Natural killer cell treated with Interleukin-12 subunit alpha and Interleukin-12 subunit beta and Interleukin-15 and Interleukin-18, amount 100 ng/mL, for 72 hours (primary cell): ENCODE measurements at places on chromosomes 2 and 18. TPM values are rescaled to one million over a fixed set of nuclear protein-coding genes. Genes with fewer than 3 reads are reported as not detected.

- no peaks in the 10 kb centered on the region for H3K4me1 ChIP-seq
- no peak overlapping the region for H3K27ac ChIP-seq
- H3K27me3 ChIP-seq = peaks cover 3% of the 10 kb centered on the region
- DNase-seq = no peak
- no peaks in the 10 kb centered on the region for H3K36me3 ChIP-seq
These were observed 130.9 kb upstream of the CAVIN2 start for GRCh38 chr2:191977754-191978153.

Gene GCFC2
- total RNA-seq = 13.5 TPM

DNA sequence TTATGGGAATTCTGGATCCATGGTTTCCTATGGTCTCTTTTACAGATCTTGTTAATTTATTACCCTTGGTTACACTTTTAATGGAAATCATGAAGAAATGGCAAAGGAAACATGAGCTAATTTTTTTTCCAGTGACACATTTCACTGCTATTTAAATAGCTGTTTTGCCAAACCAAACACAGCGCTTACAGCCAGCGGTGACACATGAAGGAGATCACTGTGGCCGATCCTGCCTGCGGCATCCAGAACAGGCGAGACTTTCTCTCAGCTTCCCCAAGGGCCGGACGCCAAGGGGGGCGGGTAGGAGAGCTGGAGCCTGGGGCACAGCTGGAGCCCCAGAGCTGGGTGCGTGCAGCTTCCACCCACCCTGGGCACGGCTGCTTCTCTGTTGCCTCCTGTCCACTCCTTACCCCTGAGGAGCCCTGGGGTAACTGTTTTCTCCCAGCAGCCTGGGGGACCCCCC is 81.4 kb upstream of the PKDCC start:
- peaks cover 8% of the 10 kb centered on the region for H3K4me1 ChIP-seq
- no peak for DNase-seq
- peaks cover 17% of the 10 kb centered on the region for H3K27me3 ChIP-seq
- no peaks in the 10 kb centered on the region for H3K36me3 ChIP-seq
- H3K27ac ChIP-seq = no peak overlapping the region

Gene TXNDC2
- total RNA-seq = not detected

GRCh38 chr2:152097801-152098495 is 896 bp downstream of the CACNB4 start:
- peaks cover 41% of the 10 kb centered on the region for H3K27me3 ChIP-seq
- peak overlapping the region; percentile 80 for H3K4me3 ChIP-seq
- DNase-seq = no peak
- no peak overlapping the region for H3K27ac ChIP-seq
- H3K36me3 ChIP-seq = peaks cover 4% of the 10 kb centered on the region

- H3K27ac ChIP-seq = no peak overlapping the region
- H3K4me1 ChIP-seq = peaks cover 23% of the 10 kb centered on the region
- no peaks in the 10 kb centered on the region for H3K27me3 ChIP-seq
- peaks cover 4% of the 10 kb centered on the region for H3K36me3 ChIP-seq
- H3K4me3 ChIP-seq = no peak overlapping the region
These were observed 4.3 kb downstream of the SMYD5 start for GRCh38 chr2:73218298-73218697.

- H3K4me1 ChIP-seq = no peaks in the 10 kb centered on the region
- no peak overlapping the region for H3K4me3 ChIP-seq
- DNase-seq = no peak
- no peaks in the 10 kb centered on the region for H3K36me3 ChIP-seq
- H3K27me3 ChIP-seq = peaks cover 4% of the 10 kb centered on the region
These were observed 118.8 kb upstream of the CTAGE1 start for GRCh38 chr18:22536558-22536957.

Gene DLX1
- not detected for total RNA-seq

Gene TMEM185B
- 33.0 TPM for total RNA-seq

DNA sequence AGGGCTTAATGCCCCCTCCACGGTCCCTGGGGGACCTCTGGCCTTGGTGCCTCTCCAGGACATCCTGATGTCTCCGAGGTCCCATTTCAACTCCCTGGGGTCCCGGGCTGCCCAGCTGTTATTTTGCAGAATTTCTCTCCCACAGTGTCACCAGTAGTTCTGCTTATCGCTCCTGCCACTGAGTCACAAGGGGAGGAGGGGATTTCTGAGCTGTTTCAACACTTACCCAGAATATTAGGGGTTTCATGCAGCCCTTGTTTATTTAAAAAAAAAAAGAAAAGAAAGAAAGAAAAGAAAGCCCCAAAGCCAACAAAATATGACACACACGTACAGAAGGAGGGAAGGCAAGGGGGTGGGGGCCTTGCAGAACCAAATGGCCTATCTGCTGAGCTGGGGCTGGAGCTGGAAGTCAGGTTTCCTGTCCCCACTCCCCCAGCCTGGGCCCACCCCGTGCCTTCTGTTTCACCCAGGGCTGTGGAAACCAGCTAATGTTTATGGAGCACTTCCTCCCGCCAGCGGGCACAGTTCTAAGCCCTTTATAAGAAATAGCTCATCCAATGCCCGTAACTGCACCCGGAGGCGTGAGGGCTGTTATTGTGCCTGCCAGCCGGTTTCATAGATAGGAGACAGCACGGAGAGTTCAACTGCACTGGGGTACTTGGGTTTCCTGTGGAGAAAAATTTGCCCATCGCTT is 8.4 kb upstream of the ARID5A start:
- peaks cover 69% of the 10 kb centered on the region for H3K4me1 ChIP-seq
- H3K36me3 ChIP-seq = no peaks in the 10 kb centered on the region
- peak overlapping the region; percentile 83 for H3K4me3 ChIP-seq

Gene NOSTRIN
- total RNA-seq = not detected

DNA sequence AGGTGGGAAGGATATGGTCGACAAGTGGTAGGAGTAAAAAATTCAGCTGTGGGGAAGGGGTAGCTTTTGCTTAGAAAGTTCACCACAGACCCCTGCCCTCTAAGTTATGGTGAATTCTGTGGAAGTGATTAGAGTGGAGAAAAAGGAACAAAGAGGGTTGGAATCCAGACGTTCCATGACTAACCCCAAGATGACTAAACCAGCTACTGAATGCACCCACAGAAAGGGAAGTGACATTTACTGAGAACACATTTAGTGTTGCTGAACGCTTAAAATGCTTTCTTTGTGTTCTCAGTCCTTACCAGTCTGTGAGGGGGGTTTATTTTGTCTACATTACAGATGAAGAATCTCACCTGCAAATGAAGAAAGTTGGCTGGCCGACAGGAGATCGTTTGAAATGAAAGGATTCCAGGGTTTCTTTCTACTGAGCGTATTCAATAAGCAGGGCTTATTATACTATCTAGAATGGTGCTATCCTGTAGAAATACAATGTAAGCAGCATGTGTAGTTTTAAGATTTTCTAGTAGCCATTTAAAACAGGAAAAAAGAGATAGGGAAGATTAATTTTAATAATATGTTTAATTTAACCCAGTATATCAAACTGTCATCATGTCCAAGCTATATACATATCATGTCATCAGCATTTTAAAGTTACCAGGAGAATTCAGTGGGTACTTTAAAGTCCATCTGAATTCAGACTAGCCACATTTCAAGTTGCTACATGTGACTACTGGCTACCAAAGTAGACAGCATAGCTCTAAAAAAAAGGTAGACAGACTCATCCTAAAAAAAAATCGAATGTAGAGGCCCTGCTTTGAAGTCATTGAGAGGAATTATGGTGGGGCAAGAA is 60.1 kb downstream of the LIMS1 start:
- peak overlapping the region; percentile 83 for H3K27ac ChIP-seq
- peak overlapping the region; percentile 83 for H3K4me3 ChIP-seq
- no peaks in the 10 kb centered on the region for H3K36me3 ChIP-seq
- peaks cover 58% of the 10 kb centered on the region for H3K4me1 ChIP-seq

DNA sequence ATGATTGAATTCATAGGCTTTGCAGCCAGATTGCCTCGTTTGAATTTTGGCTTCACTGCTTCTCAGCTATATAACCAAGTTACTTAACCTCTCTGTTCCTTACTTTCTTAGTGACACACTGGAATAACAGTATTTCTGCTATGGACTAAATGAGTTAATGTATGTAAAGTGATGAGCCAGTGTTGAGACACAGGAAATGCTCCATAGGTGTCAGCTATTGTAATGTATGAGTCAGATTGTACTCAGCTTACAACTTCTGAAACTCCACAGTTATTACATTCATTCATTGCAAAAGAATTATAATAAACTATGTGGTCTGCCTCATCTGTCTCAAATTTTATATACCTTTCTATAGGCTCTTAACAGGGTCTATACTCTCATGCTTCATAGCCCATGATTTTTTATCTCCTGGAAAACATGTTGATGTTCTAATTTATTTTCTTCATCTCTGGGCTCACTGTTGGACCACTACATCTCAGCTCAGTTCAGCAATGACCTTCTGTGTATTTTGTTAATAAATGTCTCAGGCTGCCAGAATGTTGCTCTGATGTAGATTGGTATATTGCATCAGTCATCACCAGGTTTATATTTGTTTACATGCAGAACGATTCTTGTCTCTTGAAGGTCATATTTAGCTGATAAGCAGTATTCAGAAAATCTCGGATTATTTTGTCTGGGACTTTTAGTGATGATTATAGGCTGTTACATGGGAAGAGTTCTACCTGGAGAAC is 76.2 kb downstream of the MAP3K20 start:
- H3K4me3 ChIP-seq = peak overlapping the region; percentile 78
- H3K36me3 ChIP-seq = peaks cover 18% of the 10 kb centered on the region
- H3K27me3 ChIP-seq = no peaks in the 10 kb centered on the region
- peak overlapping the region; percentile 91 for H3K27ac ChIP-seq

Gene IL1F10
- not detected for total RNA-seq

Gene ARHGAP25
- total RNA-seq = 170 TPM

Gene NOL4
- total RNA-seq = not detected
